ENCODE measurements at places on chromosomes 7 and 10.

GRCh38 chr7:95104739-95105138 is 197.3 kb downstream of the PPP1R9A start:
- DNase-seq = no peak

GRCh38 chr7:50471970-50472369 is 21.8 kb upstream of the FIGNL1 start:
- no peak for DNase-seq

- DNase-seq = no peak
These were observed 1303.0 kb downstream of the GATA3 start for GRCh38 chr10:9357471-9357870.

- no peak for DNase-seq
These were observed 1.3 kb downstream of the LRMDA start for GRCh38 chr10:75432763-75433162.

GRCh38 chr7:5452937-5453540 is 29.4 kb upstream of the TNRC18 start:
- no peak for DNase-seq

- DNase-seq = no peak
These were observed 715.4 kb upstream of the NRP1 start for GRCh38 chr10:34049887-34050286.

- no peak for DNase-seq
These were observed 16.0 kb downstream of the SND1 start for GRCh38 chr7:127667759-127668530.

GRCh38 chr7:112665709-112666108 is 124.5 kb downstream of the TMEM168 start:
- DNase-seq = no peak

Measured in NCI-H1694 (cell line).